ENCODE measurements at places on chromosomes 16 and 17.

DNA sequence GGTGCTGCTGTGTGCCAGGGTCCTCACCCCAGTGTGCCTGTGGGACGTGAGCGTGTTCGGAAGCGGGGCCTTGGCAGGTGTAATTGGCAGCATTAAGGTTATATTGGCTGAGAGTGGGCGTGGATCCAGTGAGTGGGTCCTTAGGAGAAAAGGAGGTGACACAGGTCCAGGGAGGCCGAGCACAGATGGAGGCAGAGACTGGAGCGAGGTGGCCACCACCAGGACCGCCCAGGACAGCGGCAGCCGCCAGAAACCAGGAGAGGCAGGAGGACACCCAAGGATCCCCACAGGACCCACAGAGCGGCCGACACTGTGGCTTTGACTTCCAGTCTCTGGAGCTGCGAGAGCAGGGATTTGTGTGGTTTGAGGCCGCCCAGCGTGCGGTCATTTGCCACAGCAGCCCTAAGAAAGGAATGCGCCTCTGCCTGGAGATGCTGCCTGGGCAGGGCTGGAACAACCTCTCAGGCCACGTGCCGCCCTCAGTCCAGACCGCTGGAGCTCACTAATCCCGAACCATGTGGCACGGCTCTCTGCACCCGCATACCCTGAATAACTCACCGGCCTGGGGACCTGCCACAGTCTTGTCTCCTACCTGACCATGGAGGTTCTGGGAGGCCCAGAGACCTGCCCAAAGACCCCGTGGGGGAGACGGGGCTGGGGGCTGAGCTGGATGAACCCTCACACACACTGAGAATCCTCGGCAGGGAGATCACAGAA lies 45.4 kb downstream of the SOX8 start:
- DNase-seq = no peak

- no peak for DNase-seq
Measured at GRCh38 chr17:17417718-17418181, 59.0 kb upstream of the MED9 start.

DNA sequence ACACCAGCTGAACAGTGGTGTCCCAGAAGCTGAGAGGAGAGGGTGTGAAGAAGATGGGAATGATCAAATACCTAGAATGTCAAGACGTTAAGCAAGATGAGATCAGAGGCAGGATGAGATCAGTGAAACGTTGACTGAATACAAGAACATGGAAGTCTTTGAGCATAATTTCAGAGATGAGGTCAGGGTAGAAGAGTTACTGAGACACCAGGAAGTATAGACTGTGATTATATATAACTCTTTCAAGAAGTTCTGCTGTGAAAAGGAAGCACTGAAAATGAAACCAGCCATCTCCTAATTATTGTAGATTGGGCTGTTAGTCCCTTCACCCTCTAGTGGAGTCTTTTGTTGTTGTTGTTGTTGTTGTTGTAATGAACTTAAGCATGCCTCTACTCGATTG lies 9.1 kb downstream of the SHCBP1 start:
- DNase-seq = no peak

DNA sequence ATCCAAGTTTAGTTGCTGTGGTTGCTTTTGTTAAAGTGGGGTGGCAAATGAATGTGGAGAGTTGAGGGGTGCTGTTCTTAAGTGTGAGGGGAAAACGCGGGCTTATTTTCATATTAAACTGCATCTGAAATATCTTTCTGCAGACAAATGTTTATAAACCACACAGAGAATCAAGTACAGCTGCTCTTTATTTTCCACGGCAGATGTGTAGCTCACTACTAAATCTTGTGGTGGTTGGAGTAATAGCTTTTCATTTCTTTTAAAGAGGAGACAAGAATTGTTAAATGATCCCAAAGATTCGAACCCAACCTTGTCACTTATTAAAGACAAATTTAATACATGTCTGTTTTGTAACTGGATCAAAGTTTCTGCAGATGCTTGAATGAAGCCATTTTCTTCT lies 2.1 kb downstream of the CLTC start:
- no peak for DNase-seq

DNA sequence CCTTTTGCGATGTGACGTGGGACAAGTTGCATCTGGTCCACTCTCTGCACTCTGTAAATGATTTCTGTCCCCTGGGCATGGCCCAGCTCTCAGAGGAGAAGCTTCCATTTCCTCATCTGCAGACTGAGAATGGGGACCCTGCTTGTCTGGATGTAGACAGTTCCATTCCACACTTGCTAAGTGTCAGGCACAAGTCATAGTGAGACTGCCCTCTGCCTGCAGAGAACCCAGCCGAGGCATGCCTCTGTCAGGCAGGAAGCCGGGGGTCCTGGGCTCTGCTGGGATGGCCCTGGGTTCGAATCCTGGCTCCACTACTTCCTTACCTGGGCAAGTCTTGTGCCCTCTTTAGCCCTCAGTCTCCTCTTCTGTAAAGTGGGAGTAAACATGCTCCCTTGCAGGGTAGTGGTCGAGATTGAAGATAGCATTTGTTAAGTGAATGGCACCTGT lies 4.1 kb downstream of the MAP2K3 start:
- DNase-seq = no peak

- peak; percentile 54 for DNase-seq
Measured at GRCh38 chr16:278863-279366, 1.5 kb upstream of the ARHGDIG start.

- DNase-seq = no peak
Measured at GRCh38 chr16:75760018-75760519, 33.8 kb upstream of the CPHXL start.

DNA sequence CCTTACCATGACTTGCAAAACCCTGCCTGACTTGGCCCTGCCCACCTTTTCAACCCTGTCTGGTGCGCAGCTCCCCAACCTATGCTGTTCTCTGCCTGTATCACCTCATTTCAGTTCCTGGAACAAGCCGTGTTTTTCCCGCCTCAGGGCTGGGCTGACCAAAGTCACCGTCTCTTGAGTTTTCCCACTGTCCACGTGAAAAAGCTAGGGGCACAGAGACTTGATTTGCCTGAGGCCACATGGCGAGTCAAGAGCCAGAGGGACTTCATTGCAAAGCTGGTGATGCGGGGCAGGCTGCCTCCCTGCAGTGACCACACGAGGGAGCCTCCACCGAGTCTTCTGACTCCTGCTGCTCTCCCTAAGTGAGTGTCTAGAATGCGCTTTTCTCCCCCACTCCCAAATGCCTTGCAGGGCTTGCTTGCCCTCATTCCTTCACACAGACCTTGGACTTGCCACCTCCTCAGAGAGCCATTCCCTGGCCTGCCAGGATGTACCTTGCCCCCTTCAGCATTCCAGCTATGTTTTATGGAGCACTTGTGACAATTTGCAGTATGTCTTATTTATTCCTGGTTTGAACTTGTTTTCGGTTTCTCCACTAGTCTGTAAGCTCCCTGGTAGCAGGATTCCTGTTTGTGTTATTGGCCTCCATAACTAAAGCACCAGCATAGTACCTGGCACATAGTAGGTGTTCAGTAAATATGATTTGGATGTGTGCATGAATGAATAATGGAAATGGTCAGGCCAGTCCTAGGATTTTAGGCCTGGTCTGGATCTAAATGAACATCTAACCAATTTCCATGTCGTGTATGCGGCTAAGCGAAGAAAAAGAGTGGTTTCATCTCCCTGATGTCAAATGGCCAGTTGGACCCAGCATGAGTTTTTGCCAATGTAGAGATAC lies 252.3 kb downstream of the SNX29 start:
- DNase-seq = no peak

GRCh38 chr17:39709998-39710964 lies 10.4 kb downstream of the ERBB2 start:
- DNase-seq = no peak

DNA sequence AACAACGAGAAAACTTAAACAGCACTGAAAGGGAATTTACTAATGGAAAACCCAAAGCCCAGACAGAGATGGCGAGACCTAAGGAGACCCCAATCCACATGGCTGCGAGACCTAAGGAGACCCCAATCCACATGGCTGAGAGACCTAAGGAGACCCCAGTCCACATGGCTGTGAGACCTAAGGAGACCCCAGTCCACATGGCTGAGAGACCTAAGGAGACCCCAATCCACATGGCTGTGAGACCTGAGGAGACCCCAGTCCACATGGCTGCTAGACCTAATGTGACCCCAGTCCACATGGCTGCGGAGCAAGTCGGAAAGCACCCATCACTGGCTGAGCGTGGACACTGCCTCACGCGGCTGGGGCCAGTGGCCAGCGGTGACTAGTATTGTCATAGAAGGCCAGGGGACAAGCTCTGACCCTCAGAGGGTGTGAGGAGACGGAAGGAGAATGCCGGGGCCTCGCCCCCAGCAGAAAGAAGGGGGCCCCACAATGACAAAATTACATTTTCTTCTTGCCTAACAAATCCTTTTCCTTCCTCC lies 241.8 kb downstream of the C16orf95 start:
- DNase-seq = no peak

DNA sequence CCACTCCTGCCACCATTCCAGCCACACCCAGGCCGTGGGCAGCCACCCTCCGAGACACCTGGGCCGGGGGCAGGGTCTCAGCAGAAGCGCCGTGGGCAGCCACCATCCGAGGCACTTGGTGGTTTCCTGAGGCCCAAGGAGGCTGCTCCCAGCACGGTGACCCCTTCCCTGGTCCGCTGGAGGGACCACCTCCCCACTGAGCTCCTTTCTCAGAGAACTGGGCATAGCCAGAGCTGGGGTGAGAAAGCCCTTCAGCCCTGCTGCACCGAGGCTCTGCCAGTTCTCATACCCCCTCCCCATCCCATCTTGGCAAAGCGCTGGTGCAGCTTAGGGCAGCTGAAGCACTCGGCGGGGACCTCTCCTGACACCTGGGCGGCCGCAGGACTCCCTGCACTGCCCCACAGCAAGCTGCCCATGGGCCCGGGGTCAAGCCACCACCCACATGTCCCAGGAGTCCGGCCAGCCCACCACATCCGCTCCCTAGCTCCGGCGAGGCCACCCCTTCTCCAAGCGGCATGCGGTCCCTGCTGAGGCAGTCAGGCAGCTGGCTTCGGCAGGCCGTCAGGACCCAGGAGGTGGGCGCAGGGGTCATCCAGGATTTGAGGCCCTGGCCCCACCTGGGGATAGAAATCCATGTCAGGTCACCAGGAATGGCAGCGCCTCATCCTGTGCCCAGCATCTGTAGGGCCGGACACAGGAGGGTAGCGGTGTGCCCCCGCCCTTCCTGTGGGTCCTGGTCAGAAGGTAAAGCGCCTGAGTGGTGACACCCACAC lies 1.3 kb upstream of the CYBA start:
- no peak for DNase-seq

- no peak for DNase-seq
Measured at GRCh38 chr16:80623376-80623775, 82.6 kb downstream of the DYNLRB2 start.

DNA sequence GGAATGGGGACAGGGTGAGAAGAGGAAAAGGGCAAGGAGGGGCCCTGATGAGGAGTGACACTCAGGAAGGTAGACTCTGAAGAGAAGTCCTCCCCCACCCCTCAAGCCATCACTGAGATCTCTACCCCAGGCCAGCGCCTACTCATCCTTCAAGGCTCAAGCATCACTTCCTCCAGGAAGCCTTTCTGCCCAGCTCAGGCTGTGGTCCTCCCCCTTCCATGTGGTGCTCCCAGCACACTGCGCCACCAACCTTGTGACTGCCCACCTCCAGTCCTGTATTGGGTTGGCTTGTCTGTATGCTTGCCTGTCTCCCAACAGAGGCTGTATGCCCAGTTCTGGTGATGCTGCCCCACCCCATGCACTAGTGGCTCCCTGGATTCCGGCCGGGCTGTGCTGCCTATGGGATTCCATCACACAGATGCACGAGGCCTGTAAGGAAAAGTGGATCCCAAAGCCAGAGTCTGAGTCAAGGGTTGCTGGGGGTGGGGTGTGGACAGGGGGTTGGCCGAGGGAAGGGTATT lies 19.8 kb upstream of the ZFP90 start:
- DNase-seq = no peak

GRCh38 chr16:86772671-86773353 lies 194.5 kb downstream of the FOXL1 start:
- DNase-seq = no peak

DNA sequence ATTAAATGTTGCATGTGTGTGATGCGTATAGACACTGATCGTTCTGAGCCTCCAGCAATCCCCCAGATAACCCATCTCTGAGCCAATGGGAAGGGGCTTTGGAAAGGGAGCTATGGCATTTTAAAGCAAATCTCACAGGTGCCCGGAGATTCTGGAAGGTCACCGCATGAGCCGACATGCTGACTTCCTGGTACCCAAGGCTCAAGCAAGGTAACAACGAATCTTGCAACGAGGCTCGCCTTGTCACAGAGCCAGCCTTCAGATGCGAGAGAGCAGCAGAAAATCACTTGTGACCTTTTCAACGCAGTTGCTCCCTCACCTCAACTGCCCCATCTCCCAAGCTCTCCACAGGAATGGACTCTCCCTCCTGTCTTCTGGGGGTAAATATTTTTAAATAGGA lies 154.8 kb upstream of the CDH5 start:
- no peak for DNase-seq

DNA sequence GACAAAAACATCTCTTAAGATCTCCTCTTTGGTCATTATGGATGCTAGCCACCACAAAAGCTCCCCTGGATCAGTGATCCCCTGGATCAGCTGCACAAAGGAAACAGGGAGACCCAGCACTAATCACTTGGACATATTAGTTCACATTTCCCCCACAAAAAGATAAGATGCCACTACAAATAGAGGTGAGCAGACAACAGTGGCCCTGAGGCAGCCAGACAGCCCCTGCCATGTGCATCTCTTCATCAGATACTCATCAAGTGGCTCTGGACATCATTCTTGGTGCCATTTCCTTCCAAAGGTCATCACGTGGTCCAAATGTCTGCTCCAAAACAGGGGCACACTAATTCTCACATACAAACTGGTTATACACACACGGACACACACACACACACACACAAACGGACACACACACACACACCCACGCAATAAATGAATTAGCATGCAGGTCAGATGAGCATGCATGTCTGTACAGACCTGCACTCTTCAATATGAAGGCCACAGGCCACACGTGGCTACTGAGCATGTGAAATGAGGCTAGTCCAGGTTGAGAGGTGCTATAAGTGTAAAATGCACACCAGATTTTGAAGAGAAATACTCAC lies 4.1 kb downstream of the USP36 start:
- DNase-seq = no peak

GRCh38 chr17:63445571-63445953 lies 544 bp downstream of the CYB561 start:
- DNase-seq = peak; percentile 75

DNA sequence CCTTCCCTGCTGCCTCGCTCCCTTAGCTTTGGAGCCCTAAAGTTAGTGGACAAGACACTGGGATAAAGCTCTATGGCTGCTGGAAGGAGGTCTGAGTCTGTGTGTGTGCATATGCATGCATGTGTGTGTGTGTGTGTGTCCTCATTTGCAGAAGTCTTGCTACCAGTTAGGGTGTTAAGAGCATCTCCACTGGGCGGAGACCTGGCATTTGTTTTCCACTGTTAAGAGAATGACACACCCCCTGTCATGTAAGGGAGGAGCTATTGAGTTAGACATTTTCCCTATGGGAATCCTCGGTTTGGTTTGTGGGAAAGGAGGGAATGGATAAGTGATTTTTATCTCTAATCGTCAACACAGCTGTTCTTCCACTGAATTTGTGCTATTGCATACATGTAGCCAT lies 24.8 kb upstream of the ARHGAP23 start:
- DNase-seq = no peak

- no peak for DNase-seq
Measured at GRCh38 chr16:35730251-35730650, 2270.8 kb downstream of the TP53TG3F start.

GRCh38 chr17:66950886-66951604 lies 13.5 kb upstream of the CACNG4 start:
- DNase-seq = no peak
